ENCODE measurements at places on chromosomes 11 and 22. TPM values are rescaled to one million over a fixed set of nuclear protein-coding genes. Genes with fewer than 3 reads are reported as not detected.

The SH3BP1 gene
- 36.4 TPM for total RNA-seq

The RIMBP3C gene
- 1.4 TPM for total RNA-seq

The MUC5AC gene
- total RNA-seq: not detected

The CDC42EP2 gene
- 4.0 TPM for total RNA-seq

The KCNA4 gene
- 1.2 TPM for total RNA-seq

The CRYBB3 gene
- total RNA-seq: not detected

The PDE2A gene
- 3.0 TPM for total RNA-seq

The RPS6KA4 gene
- 17.6 TPM for total RNA-seq

The OR4D5 gene
- not detected for total RNA-seq

The NPAS4 gene
- 0.63 TPM for total RNA-seq

The TPBGL gene
- total RNA-seq: 0.19 TPM

The FBLN1 gene
- total RNA-seq: 152 TPM

The CDC45 gene
- 47.1 TPM for total RNA-seq

The C22orf31 gene
- total RNA-seq: not detected

The UBTFL1 gene
- total RNA-seq: not detected

DNA sequence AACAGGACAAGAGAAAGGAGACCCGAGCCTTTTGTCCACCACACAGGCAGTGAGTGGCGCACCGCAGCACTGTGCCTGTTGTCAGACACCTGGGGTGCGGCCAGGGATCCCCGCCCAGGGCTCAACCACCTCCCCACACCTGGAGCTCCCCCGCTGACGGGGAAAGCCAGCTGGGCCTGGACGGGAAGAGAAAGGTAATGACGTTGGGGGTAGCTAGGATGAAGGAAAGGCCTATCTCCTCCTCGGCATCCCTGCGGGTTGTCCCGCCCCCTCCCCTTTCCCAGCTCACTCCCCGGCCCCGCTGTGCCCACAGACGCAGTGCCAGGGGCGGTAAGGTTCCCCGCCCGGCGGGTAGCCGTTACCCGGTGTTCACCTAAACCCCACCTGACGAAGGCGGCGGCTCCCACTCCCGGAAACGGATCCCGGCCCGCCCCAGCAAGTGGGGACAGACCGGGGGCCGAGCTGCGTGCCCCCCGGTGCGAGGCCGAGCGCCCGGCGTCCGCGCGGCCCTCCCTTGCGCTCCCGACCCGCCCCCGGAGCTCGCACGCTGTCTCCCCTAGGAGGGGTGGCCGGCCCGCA is 495 bp downstream of the HYOU1 start:
- DNase-seq: peak; percentile 22

- no peak for DNase-seq
Measured at GRCh38 chr11:116893906-116894305, 56.5 kb upstream of the APOA1 start.

GRCh38 chr11:3001496-3001895 is 9.4 kb upstream of the NAP1L4 start:
- no peak for DNase-seq

GRCh38 chr11:62217191-62217748 is 8.8 kb downstream of the SCGB2A1 start:
- DNase-seq: no peak

DNA sequence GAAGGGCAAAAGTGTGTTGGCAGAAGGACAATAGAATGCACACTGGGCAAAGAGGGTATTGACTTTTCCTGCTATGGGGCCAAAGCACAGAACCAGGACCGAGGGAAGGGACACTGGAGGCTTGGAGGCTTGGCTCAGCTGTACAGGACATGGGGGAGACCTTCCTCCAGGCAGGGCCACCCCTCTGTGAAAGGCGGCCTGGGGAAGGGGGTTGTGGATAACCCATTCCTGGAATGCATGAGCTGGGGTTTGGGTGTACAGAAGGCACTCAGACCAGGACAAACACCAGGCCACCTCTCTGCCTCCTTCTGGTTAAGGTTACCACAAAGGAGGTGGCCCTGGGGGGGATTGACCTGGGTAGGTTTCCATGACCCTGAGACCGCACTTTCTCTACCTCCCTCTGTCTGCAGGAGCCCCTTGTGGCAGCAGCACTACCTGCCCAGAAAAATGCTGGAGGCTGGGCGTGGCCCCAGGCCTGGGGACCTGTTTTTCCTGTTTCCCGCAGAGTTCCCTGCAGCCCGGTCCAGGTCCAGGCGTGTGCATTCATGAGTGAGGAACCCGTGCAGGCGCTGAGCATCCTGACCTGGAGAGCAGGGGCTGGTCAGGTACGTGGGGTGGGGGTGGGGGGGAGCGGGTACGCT is 9.6 kb downstream of the P2RY2 start:
- DNase-seq: no peak

GRCh38 chr11:61829806-61830205 is 1.7 kb downstream of the FADS2 start:
- no peak for DNase-seq

DNA sequence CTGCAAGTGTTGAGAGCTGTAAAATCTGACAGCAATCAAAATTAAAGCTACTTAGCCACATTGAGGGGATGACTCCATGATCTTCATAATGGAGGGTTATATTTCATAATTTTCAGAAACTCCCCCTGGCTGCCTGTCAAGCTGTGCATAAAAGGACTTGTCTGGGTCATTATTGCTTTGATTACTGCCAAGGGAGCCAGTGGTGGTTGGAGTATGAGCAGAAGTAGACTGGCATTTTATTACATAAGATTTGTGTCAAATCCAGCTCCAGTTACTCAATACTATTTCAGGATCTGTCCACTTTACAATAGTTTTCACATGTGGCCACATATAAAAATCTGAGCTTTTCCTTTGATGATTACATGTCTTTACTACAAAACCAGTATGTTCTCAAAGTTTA is 108.9 kb upstream of the SLC5A12 start:
- no peak for DNase-seq

DNA sequence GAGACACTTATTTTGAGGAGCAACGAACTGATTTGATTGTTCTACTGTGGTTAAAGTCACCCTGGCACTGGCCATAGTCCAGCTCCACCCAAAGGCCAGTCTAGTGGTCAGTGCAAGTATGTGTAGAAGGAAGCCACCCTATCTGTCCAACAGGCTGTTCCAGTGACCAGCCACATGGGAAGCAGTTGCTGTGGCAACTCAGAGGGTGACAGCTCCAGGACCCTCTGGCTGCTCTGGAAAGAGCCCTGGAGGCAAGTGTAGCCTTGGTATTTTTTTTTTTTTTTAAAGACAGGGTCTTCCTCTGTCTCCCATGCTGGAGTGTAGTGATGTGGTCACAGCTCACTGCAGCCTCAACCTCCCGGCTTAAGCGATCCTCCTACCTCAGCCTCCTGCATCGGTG is 27.8 kb downstream of the LMO1 start:
- no peak for DNase-seq

GRCh38 chr11:99766811-99767210 is 746.1 kb downstream of the CNTN5 start:
- DNase-seq: no peak

DNA sequence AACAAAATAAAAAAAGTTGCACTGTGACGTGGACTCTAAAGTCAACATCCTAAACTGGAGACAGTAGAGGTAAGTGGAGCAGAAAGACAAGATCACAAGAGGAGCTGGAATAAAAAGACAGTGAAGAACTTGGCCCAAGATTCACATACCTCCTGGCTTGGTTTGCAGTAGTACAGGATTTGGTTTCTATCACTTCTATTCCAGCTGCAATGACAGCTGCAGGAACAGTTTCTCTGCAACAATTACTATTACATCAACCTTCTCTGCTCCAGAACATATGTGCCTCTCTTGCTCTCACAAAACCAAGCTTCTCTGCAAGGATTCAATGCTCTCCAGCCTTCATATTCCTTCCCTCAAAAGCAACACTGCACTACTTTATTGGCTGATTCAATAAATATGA is 7.8 kb upstream of the KDM2A start:
- DNase-seq: no peak

DNA sequence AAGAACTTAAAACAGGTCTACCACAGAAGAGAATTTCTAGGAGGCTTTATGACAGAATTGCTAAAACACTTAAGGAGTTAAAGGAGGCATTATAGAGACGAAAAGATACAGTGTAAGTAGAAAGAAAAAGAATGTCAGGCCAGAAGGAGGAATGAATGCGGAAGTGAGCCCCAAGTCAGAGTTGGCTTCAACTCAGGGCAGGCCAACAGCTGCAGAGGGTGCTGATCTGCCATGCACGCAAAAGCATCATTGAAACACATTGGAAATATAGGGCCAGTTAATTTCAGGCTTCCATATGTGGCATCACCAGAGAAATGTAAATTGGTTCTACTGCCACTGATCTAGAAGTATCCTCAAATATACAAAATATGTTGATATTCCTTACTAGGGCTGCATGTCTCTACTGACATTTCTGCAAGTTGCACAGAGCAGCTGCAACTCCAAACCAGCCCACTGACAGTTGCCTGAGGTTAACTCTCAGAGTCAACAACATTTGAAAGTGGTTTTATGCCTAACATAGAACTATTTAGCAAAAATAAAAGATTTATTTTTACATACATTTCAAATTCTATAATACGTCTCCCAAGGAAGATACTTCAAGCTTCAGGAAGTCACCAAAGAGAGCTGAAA is 324.1 kb downstream of the C11orf87 start:
- no peak for DNase-seq

DNA sequence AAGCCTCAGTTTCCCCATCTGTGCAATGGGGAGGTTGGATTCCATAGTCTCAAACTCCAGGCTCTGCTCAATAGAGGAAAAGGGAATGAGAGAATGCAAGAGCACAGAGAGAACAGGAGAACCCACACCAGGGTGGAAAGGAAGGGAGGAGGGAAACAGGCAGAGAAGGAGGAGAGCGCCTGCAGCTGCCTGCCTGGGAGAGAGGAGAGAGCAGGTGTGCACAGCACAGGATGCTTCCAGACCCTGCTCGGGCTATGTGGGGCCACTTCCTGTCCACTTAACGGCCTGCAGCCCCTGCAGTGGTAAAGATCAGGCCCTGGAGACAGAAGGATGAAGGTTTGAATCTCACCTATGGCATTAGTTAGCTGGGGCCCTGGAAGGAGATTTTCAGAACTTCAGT is 12.3 kb downstream of the LRRC32 start:
- DNase-seq: no peak

DNA sequence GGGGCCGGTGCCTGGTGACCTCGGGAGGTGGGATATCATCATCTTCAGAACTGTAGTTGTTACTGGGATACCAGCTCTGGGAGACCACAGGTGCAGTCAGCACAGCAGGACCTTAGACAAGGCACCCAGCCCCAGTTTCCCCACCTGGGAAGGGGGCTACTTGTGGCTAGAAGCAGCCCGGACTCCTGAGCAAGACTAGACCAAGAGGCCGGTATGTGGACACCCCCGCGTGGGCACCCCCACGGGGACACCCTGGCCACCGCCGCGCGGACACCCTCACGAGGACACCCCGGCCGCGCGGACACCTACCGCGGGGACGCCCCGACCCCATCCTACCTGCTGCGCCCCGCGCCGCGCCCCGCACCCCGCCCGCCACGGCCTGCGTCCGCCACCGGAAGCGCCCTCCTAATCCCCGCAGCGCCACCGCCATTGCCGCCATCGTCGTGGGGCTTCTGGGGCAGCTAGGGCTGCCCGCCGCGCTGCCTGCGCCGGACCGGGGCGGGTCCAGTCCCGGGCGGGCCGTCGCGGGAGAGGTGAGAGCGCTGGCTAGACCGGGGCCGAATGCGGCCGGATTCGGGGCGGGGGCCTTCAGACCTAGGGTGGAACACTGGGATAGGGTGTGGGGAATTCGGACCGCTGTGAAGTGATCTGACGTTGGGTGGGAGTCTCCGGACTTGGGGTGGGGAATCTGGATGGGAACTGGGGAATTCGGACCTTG is at the start of the genes COMT and TXNRD2:
TSS of gene COMT (plus strand) at position 408 of the 718 bp plus-strand sequence. CDS start 20,755 bp downstream, outside the sequence.
TSS of gene TXNRD2 (minus strand) at position 454 of the 718 bp plus-strand sequence. CDS start at position 439, 15 bp downstream.
- peak; percentile 53 for DNase-seq

DNA sequence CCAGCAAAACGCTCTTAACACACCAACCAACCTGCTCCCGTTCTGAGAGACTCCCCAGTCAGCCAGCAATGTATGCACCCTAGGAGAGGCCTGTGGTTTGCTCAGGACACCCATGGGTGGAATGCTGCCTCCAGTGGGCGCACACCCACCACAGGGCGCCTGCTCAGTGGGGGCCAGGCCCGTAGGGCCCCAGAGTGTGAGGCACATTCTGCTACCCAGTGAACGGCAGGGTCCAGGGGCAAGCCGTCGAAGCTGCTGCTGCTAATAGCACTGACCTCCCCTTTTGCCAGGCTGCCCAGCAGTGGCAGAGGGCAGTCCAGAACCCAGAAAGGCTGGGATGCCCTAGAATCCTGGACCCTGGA is 12.8 kb downstream of the B3GAT1 start:
- no peak for DNase-seq

DNA sequence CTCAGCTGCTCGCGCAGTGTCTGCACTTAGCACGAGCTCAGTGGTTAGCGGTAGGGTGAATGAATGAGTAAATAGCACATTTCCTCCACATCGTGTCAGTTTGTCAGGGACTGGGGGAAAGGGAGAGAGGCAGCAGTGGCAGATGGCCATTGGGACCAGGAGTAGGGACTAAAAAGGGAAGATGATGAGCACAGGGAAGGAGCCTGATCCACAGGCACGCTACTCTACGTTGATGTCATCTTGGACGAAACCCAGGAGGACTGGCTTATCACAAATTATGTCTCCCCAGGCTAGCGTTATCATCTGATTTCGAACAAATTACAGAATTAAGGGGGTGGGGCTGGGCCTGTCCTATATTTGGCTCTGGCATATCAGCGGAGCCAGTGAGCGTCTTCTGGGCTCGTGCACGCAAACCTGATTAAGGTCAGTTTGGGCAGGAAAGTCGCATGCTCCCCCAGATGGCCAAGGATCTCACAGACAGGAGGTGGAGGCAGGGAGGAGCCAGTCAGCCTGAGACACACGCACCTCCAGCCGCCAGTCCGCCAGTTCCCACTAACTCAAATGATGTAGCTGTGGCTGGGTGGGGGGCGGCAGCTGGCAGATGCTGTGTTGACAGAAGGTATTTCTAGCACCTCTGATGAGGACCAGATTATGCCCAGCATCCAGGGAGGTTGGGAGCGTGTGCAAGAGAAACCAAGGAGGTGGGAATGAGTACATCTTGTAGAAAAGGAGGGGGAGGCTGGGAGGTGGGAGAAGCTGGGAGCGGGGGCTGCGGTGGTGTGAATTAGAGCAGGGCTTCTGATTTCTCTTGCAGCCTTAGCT is 97.4 kb upstream of the PRDM11 start:
- no peak for DNase-seq

DNA sequence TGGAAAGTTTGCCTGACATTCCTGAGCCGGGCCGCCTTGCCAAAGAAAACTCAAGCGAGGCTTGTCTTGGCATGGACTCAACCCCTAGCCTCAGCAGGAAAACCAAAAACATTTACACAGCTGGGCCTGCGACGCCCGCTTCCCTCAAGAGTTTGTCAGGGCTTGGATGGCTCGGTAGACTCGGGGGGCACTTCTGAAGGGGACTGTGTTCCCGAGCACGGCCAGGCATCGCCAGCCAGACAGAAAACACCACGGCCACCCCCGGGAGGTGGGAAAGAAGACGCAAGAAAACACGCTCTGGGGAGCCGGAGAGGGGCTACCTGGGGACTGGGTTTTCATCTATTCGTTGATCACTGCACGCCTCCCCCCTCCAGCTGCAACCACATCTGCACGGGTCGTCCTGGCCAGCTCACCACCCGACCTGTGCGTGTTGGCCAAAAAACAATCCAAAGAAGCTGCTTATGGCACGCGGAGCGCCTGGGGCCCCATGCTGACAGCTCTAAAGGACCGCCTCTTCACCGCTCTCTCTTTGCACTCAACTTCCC is 380.7 kb downstream of the MN1 start:
- DNase-seq: no peak

GRCh38 chr11:108775324-108775723 is 110.5 kb downstream of the DDX10 start:
- DNase-seq: no peak

GRCh38 chr11:117172724-117173421 is 5.7 kb upstream of the SIDT2 start:
- DNase-seq: no peak

GRCh38 chr11:21933095-21933494 is 259.8 kb upstream of the ANO5 start:
- DNase-seq: no peak

- DNase-seq: no peak
Measured at GRCh38 chr11:8948886-8949285, 6.1 kb upstream of the ASCL3 start.

Data from neural crest cell (in vitro differentiated cells).